Activated CD8-positive, alpha-beta memory T cell treated with anti-CD3 and anti-CD28 coated beads for 4 hours (primary cell): ENCODE measurements at places on chromosomes 6 and 20.
A peak's percentile ranks its signal among the peaks of the same experiment; 100 is the strongest.

DNA sequence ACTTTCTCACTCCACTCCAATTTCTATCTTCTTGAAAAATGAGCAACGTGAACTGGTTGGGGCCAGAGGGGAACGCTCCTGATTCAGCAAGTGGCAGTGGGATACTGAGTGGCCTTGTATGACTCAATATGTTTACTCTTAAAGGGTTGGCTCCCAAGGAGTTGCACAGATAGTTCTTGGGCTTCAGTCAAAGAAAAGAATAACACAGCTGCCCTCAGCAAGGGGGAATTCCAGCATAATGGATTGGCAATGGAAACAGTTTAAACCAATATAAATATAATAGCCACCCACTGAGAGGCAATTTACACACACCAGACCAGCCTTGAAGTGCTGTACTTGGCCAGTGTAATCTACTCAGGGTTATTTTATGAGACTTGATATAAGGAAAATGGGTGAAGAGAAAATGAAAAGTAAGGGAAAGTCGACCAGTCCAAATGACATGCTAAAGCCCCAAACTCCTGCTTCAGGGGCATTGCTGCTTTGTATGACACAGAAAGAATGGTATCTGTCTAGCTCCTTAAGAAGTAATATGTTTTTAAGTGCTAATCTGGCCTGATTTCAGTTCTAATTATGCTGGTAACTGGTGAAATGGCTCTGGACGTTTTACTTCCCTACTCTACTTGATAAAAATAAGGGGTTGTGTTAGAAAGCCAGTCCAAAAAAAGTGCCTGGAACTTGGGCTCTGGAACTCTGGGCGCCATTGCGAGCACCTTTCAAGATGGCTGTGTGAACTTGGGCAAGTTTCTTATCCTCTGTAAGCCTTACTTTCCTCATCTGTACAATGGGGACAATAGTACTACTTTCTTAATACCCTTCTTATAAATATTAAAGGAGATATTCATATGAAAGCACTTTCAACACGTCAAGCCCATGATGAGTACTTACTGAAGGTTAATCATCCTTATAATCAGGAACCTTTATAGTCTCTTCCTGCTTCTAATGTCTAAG is 712.9 kb upstream of the MAP3K7 start:
- DNase-seq, result no peak

GRCh38 chr6:117506180-117506835 is 23.8 kb downstream of the DCBLD1 start:
- no peak for DNase-seq

DNA sequence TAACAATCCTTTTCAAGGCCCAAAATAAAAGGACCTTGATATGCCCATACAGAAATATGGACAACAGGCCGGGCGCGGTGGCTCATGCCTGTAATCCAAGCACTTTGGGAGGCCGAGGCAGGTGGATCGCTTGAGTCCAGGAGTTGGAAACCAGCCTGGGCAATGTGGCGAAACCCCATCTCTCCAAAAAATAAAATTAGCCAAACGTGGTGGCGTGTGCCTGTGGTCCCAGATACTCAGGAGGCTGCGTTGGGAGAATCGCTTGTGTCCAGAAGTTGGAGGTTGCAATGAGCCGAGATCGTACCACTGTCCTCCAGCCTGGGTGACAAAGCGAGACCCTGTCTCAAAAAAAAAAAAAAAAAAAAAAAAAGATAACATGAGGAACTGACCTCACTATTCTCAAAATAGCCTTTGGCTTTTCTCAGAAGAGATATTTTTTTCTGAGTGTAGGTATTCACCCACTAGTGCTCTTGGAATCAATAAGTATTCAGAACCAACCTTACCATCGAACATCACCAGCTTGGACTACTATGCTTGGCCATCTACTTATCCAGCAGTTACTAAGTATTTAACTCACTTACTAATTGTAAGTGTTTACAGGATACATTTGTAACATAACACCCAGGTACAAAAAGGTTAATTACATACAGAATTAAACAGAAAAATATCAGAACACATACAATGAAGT is 99.2 kb downstream of the OR2B2 start:
- DNase-seq, result no peak

DNA sequence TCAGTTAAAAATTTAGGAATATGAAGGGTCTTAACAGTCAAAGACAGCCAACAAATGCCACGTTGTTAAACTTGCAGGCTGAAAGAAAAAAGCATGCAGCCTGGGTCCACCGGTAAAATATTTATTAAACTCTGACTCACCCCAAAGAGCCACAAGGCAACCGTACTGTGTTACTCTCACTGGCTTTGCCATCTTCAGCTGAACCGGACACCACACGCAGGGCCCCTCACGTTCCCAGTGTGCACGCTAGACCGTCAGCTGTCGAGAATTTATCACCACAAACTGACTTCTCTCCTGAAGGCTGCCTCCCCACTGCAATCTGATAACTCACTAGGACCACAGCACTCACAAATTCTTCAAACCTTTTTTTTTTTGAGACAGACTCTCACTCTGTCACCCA is 30.7 kb downstream of the HUS1B start:
- DNase-seq, result no peak

DNA sequence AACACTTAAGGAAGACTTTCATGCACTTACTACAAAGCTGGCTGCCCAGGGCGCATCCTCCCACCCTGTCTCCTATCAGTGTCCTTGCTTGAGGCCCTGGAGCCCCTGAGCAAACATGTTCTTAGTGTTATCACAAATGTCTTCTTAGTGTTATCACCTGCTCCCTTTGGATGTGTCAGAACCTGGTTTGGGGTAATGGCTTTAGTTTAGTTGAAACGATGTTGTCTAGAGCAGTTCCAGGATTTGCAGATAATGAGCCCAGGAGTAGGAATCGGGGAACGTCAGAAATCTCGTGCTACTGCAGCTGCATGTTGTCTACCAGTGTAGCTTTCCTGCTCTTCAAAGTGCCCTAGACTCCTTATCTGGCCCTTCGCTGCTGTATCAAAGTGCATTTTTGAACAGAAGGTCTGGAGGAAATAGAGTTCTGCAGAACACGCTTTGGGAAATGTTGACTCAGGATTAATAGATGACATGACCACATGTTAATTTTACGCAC is 69.6 kb downstream of the PHACTR2 start:
- DNase-seq, result no peak

GRCh38 chr6:81683912-81684311 is 68.6 kb downstream of the TENT5A start:
- DNase-seq, result no peak

DNA sequence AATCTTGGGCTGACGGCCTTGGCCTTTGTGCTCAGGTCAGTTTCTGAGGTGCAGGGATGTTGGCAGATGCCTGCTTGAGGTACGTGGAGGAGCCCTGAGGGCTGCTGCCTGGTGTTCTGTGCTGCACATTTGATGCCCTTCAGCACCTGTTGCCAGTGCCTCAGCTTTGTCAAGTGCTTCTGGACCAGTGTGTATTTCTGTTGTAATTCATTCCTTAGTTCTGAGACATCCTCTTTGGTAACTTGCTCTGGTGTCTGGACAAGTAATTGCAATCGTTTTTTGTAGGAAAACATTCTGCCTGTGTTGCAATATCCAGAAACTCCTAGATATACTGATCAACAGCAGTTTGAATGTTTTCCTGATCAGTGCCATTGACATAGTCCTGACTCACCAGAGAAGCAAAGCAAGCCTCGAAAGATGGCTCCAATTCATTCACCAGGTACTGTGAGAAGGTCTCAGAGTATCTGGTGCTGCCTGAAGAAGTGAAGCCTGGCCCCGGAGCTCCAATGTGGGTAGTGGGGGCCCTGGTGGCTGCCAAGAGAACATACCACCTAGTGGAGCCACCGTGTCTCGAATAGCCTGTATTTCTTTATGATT is 26.7 kb downstream of the ZNF337 start:
- no peak for DNase-seq

- no peak for DNase-seq
Observed at GRCh38 chr6:88867841-88868731, 95.3 kb downstream of the RNGTT start.

DNA sequence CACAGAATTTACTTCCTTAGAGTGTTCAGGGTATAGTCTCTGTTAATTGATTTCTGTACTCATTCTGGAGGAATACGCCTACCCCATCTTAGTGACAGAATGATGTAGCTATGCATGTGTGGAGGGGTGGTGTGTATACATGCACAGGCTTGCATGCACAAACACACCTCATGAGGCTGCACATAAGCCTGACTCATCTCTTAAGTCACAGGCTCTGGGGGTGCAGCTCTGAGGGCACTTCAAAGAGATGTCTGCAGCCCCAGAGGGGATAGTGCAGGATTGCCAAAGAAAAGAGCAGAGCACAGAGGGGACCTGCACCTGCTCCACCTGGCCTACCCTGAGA is 24.6 kb downstream of the TBX18 start:
- DNase-seq, result no peak

DNA sequence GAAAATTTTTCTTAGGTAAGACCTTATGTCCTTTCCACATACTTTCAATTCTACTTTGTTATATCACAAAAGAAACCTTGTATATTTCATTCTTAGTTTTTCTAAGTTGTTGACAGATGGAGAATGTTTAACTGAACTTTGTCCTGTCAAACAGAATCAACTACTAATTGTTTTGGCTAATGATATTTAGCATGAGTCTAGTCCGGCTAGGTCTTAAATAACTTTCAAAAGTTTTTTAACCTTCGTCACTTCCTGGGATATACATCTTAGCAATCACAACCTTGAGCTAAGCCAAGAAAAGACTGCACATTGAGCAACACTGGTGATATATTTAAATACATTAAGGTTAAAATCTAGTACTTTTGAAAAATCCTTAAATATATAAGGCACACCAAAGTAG is 62.9 kb upstream of the RUNX2 start:
- DNase-seq, result no peak

- DNase-seq, result no peak
Observed at GRCh38 chr6:112044196-112044595, 9.7 kb upstream of the CCN6 start.

DNA sequence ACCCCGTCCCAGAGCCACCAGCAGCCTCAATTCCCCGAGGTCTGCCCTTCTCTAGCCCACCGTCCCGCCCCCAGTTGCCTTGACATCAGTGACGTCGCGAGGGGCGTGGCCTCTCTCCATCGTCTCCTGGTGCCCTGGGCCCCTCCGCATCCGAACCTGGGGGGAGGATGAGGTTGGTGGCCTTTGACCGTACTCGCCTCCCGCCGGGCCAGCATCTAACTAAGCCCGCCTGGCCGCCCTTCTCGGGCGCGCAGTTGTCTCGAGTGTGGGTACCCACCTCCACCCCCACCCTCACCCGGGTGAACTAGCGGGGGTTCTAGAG is 5.5 kb upstream of the ARMC12 start:
- peak; percentile 90 for DNase-seq

GRCh38 chr6:55304747-55305146 is 22.5 kb upstream of the GFRAL start:
- DNase-seq, result no peak

GRCh38 chr6:105051941-105052471 is 95.1 kb downstream of the LIN28B start:
- DNase-seq, result no peak

DNA sequence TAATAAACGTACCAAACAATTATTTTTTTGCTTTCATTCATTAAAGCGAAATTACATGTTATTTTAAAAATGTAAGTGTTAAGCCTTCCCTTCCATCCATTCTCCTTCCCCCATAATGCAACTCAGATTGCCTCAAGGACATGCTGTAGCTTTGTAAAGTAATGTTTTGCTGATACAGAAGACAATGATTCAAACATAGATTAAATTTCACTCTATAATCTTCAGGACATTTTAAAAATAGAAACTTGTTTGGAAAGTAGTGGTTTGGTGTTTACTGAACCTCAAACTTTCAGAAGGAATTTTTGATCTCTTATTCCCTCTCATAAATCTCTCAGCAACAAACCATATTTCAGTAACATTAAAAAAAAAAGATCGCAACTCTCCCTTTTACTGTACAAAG is 350.9 kb upstream of the HSF2 start:
- no peak for DNase-seq

DNA sequence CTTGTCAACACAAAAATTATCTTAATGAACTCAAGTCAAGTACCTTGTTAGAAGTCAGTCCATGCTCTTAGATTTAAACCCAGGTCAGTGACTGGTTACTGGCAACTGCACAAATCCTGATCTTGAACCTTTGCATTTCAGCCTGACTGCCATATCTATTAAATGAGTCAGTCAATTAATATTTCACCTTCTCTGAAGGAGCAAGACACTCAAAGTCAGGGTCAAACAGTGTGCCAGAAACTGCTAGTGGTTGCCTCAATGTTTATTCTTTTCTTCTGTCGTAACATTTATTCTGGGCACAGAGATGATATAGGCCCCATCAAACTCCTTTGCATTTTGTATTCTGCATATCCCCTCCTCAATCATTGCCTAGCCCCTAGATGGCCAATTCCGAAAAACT is 193.9 kb upstream of the MOCS1 start:
- no peak for DNase-seq

- DNase-seq, result no peak
Observed at GRCh38 chr20:17807651-17808050, 107.9 kb downstream of the BANF2 start.

DNA sequence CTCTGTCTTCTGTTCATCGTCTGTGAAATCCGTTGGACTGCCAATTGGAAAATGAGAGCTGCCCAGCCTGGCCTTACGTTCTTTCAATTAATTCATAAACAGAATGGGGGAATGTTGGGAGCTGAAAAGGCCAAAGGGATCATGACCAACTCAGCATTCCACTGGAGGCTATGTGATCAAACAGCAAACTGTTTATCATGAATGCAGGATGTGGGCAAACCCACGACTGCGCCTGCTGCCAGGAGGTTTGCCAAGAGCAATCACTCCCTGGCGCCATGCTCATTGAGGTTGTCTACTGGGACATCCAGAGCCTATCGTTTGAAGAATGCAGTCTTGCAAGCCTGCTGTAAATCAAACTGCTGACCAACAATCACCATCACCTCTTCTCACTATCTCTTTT is 9.3 kb upstream of the FKBP1A start:
- no peak for DNase-seq

- DNase-seq, result no peak
Observed at GRCh38 chr6:37308069-37308815, 45.5 kb upstream of the RNF8 start.

DNA sequence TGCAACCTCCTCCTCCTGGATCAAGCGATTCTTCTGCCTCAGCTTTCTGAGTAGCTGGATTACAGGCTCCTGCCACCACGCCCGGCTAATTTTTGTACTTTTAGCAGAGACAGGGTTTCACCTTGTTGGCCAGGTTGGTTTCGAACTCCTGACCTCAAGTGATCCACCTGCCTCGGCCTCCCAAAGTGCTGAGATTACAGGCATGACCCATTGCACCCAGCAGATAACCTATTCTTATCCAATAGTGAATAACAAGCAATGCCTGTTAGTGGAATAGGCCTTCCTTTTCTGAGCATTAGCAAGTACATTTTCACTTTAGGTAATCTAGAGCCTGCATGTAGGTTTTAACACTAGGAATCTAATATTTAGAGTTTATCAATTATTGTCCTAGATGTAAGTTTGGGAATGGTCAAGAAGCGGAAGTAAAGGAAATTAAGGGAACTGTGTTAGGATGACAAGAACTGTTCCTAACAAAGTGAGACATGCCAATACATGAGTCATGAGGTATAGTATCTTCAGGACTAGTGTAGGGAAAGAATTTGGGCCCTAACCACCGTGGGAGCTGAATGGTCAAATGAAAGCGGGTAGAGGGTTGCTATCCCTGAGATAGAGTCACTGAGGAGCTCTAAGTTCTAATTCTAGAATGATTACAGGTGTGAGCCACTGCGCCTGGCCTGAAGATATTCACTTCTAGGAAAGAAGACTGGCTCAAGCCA is 15.0 kb downstream of the BLTP3A start:
- DNase-seq, result no peak

- no peak for DNase-seq
Observed at GRCh38 chr20:2519115-2519809, 10.5 kb upstream of the ZNF343 start.
